ENCODE measurements at places on chromosomes 13 and 19.
A peak's percentile ranks its signal among the peaks of the same experiment; 100 is the strongest.

DNA sequence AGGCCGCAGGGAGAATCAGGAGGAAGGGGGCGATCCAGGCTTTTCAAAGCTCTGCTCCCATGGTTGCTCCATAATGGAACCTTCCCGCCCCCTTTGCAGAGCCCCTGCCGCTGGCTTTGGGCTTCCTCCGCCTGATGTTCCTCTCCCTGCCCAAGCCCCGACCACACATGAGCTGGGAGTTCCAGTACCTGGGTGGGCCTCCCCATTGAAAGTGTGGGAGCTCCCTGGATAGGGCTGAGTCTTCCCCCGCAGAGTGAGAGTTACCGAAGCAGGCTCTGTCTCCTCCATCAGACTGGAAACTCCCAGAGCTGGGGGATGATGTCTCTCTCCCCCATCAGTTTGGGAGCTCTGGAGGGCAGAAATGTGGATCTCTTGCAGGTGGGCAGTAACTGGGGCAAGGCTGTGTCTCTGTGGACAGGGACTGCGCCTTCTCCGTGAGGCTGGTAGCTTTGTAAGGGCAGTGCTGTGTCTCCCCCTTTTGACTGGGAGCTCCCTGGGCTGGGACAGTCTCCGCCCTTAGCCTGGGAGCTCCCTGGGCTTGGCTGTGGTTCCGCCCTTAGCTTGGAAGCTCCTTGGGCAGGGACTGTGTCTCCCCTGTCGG, 722 bp downstream of the DCAF15 start:
- H3K4me1 ChIP-seq: peaks cover 19% of the 10 kb centered on the region
- peaks cover 25% of the 10 kb centered on the region for H3K36me3 ChIP-seq
- no peaks in the 10 kb centered on the region for H3K27me3 ChIP-seq
- H3K4me3 ChIP-seq: peak overlapping the region; percentile 95

DNA sequence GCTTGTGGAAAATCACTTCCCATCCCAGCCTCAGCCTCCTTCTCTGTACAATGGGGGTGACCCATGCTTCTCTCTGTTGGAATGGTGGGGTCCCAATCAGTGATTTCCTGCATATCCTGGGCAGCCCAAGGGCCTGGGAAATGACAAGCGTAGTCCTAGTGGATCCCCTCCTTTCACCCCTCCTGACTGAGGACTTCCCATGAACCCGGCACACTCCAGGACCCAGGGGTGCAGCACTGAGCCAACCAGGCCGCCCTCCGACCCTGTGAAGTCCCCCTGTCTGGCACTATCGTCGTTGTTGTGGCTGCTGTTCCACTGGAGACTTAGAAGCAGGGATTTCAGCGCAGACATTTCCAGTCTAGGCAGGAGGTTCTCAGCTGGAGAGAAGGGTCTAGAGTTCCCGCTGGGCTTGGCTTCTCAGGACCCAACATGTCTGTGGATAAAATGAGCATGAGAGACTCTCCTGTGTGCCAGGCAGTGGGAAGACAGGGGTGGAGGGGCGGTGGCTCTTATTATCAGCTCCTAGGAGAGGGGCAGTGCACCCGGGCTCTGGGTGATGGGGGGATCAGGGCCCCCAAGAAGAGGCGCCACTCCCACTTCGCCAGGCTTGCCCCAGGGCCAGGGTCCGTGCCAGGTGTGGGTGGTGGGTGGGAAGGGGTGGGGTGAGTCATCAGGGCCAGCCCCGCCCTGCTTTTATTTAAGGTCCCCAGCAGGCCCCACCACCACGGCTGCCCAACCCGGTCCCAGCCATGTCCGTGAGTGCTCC, at the start of gene LGALS7B:
LGALS7B (plus strand) TSS at position 723 of the 766 bp plus-strand sequence; CDS start at position 750, 27 bp downstream.
- H3K4me3 ChIP-seq: no peak within 1 kb of the TSS
- H3K27ac ChIP-seq: no peak within 1 kb of the TSS
- peaks cover 4% of the 10 kb centered on the region for H3K27me3 ChIP-seq
- no peaks in the 10 kb centered on the region for H3K36me3 ChIP-seq
- no peak for DNase-seq
- peaks cover 10% of the 10 kb centered on the region for H3K4me1 ChIP-seq

- H3K4me3 ChIP-seq: peak overlapping the region; percentile 80
- DNase-seq: no peak
- H3K27me3 ChIP-seq: no peaks in the 10 kb centered on the region
- peaks cover 67% of the 10 kb centered on the region for H3K36me3 ChIP-seq
- H3K4me1 ChIP-seq: peaks cover 58% of the 10 kb centered on the region
- peak overlapping the region; percentile 92 for H3K27ac ChIP-seq
Measured at GRCh38 chr13:40980461-40980860, 38.7 kb downstream of the ELF1 start.

- peaks cover 15% of the 10 kb centered on the region for H3K27me3 ChIP-seq
- no peaks in the 10 kb centered on the region for H3K4me1 ChIP-seq
- H3K27ac ChIP-seq: no peak overlapping the region
- H3K4me3 ChIP-seq: no peak overlapping the region
- no peak for DNase-seq
Measured at GRCh38 chr13:30477346-30478195, 11.8 kb upstream of the HMGB1 start.

DNA sequence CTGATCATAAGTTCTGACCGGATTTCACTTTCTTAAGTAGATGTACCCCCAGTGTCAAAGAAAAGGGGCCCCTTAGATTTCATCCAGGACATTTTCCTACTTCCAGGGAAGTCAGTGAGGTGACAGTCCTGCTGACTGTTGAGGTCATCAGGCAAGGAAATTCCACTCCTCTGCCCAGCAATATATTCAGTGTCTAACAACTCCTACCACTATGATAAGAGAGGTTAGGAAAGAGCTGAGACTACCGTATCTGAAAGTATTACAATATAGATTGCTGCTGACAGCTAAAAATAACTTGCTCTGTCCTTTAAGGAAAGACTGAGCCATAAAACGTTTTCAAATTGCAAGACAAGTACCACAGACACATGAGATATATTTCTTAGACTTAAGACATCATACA, 325.1 kb downstream of the EFNB2 start:
- no peaks in the 10 kb centered on the region for H3K36me3 ChIP-seq
- H3K4me1 ChIP-seq: no peaks in the 10 kb centered on the region
- DNase-seq: no peak

DNA sequence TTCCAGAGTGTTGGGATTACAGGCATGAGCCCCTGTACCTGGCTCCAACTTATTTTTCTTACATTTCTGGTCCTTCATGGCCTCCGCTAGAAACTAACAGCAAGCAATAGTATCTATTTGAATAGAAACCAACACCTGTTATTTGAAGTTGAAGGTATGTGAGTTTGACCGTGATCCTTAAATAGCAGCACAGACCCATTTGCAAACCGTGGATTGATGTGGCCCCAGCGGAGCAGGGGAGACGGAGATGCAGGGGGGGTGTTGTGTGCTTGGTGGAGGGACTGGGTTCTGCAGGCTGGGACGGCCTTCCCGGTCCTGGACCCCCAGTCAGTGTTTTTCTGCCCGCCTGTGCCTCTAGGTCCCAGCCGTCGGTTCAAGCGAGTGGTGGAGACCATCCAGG, 16.9 kb downstream of the TMEM150B start:
- no peaks in the 10 kb centered on the region for H3K27me3 ChIP-seq
- DNase-seq: no peak
- no peak overlapping the region for H3K27ac ChIP-seq
- no peaks in the 10 kb centered on the region for H3K36me3 ChIP-seq
- no peak overlapping the region for H3K4me3 ChIP-seq
- peaks cover 4% of the 10 kb centered on the region for H3K4me1 ChIP-seq

- peaks cover 32% of the 10 kb centered on the region for H3K4me1 ChIP-seq
- no peaks in the 10 kb centered on the region for H3K27me3 ChIP-seq
- H3K4me3 ChIP-seq: no peak overlapping the region
- peaks cover 9% of the 10 kb centered on the region for H3K36me3 ChIP-seq
- H3K27ac ChIP-seq: no peak overlapping the region
- no peak for DNase-seq
Measured at GRCh38 chr19:4010808-4011110, 3.2 kb downstream of the PIAS4 start.

- no peak overlapping the region for H3K27ac ChIP-seq
- DNase-seq: no peak
- H3K36me3 ChIP-seq: no peaks in the 10 kb centered on the region
- H3K27me3 ChIP-seq: peaks cover 45% of the 10 kb centered on the region
- H3K4me3 ChIP-seq: no peak overlapping the region
- peaks cover 2% of the 10 kb centered on the region for H3K4me1 ChIP-seq
Measured at GRCh38 chr19:55447421-55448174, 4.5 kb upstream of the SHISA7 start.

- peaks cover 42% of the 10 kb centered on the region for H3K36me3 ChIP-seq
- peaks cover 39% of the 10 kb centered on the region for H3K4me1 ChIP-seq
- H3K27ac ChIP-seq: no peak overlapping the region
- H3K4me3 ChIP-seq: no peak overlapping the region
- no peaks in the 10 kb centered on the region for H3K27me3 ChIP-seq
- no peak for DNase-seq
Measured at GRCh38 chr19:48990400-48990799, 2.7 kb downstream of the GYS1 start.

DNA sequence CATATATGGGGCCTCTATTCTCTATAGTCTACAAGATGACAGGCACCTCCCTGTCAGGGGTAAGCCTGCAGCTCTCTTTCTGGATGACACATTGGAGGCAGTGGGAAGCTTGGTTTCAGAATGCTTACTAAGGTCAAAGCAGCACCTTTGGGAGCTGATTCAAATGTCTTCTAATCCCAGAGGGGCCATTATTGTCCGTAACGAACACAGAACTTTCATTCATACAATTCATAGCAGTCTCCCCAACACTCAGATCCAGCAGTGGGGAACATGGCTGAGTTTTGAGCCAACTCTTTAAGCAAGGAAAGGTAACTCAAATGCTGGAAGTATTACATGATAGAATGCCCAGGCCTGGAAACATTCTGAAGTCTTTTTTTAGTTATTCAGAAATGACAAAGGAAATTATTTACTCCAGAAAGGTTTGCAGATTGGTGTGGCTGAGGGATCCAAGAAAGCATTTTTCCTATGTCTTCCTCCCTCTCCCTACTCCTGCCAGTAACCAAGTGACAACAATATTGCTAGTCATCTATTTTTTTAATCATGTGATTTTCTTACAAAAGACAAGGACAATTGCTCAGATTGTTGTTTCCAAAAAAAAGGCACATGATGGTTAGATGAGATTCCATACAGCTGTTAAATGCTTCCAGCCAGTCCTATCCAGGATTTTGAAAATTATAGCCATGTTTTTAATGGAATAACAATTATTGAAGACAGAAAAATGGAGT, 118.7 kb downstream of the FOXO1 start:
- no peaks in the 10 kb centered on the region for H3K4me1 ChIP-seq
- H3K27me3 ChIP-seq: no peaks in the 10 kb centered on the region
- no peak overlapping the region for H3K27ac ChIP-seq
- no peak for DNase-seq

DNA sequence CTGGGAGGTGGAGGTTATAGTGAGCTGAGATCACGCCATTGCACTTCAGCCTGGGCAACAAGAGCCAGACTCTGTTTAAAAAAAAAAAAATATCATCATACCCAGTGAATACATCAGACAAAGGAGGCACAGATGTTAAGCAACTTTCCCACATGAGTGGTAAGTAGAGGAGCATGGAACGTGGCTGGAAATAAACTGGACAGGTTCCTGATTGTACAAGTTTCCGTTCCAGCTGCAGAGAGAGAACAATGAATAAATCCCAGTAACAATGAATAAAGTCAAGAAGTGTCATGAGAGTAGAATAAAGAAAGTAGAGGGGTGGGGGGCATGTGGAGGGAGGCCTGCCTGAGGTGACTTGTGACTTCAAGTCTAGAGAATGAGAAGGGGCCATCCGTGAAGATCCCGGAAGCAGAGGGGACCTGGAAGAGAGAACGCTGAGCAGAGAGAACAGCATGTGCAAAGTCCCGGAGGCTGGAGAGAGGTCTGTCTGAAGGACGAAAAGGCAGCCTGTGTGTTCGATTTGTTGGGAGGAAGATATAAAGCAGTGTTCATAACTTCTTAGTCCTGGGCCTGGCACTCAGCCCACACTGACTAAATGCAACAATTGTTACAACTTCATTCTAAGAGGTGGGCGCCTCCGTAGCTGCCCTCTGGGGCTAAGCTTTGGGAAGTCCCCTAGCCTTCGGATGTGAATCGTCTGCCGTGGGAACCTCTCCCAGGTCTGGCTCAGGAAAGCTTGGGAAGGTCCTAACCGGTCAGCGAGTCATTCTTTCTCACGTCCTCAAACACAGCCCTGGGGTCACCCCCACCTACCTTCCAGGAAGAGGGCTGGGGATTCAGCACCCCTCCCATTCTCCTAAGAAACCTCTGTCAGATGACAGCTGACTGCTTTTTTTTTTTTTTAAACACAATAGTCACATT, 15.3 kb upstream of the ARHGEF18 start:
- H3K27ac ChIP-seq: no peak overlapping the region
- H3K36me3 ChIP-seq: no peaks in the 10 kb centered on the region
- peaks cover 19% of the 10 kb centered on the region for H3K4me1 ChIP-seq
- no peak for DNase-seq
- peaks cover 9% of the 10 kb centered on the region for H3K27me3 ChIP-seq

GRCh38 chr13:45410001-45410400, 8.2 kb downstream of the SLC25A30 start:
- H3K36me3 ChIP-seq: peaks cover 43% of the 10 kb centered on the region
- H3K4me3 ChIP-seq: no peak overlapping the region
- H3K4me1 ChIP-seq: peaks cover 21% of the 10 kb centered on the region
- DNase-seq: no peak
- no peaks in the 10 kb centered on the region for H3K27me3 ChIP-seq

- no peak for DNase-seq
- no peak overlapping the region for H3K27ac ChIP-seq
- H3K4me1 ChIP-seq: peaks cover 21% of the 10 kb centered on the region
- H3K27me3 ChIP-seq: no peaks in the 10 kb centered on the region
Measured at GRCh38 chr13:45522571-45522970, 57.8 kb downstream of the COG3 start.

- H3K4me1 ChIP-seq: peaks cover 3% of the 10 kb centered on the region
- H3K27ac ChIP-seq: no peak overlapping the region
- no peak overlapping the region for H3K4me3 ChIP-seq
- no peaks in the 10 kb centered on the region for H3K36me3 ChIP-seq
- H3K27me3 ChIP-seq: no peaks in the 10 kb centered on the region
Measured at GRCh38 chr19:45554481-45554880, 30.1 kb downstream of the OPA3 start.

GRCh38 chr13:40792284-40793051, 3.1 kb downstream of the SLC25A15 start:
- peaks cover 3% of the 10 kb centered on the region for H3K36me3 ChIP-seq
- DNase-seq: no peak
- H3K4me3 ChIP-seq: no peak overlapping the region
- peaks cover 21% of the 10 kb centered on the region for H3K4me1 ChIP-seq
- H3K27me3 ChIP-seq: no peaks in the 10 kb centered on the region

GRCh38 chr19:27776020-27776419, 1436.9 kb downstream of the UQCRFS1 start:
- DNase-seq: no peak
- no peak overlapping the region for H3K4me3 ChIP-seq
- H3K27me3 ChIP-seq: no peaks in the 10 kb centered on the region
- H3K4me1 ChIP-seq: no peaks in the 10 kb centered on the region
- H3K27ac ChIP-seq: no peak overlapping the region

- no peak overlapping the region for H3K27ac ChIP-seq
Measured at GRCh38 chr19:18491995-18492953, 29.6 kb downstream of the ELL start.

- H3K27me3 ChIP-seq: no peaks in the 10 kb centered on the region
- H3K27ac ChIP-seq: no peak overlapping the region
- H3K4me3 ChIP-seq: no peak overlapping the region
- H3K4me1 ChIP-seq: peaks cover 16% of the 10 kb centered on the region
- no peak for DNase-seq
Measured at GRCh38 chr19:33509774-33510173, 11.8 kb downstream of the PEPD start.

- H3K27ac ChIP-seq: peak overlapping the region; percentile 60
- H3K4me3 ChIP-seq: no peak overlapping the region
- H3K27me3 ChIP-seq: no peaks in the 10 kb centered on the region
- H3K36me3 ChIP-seq: peaks cover 87% of the 10 kb centered on the region
Measured at GRCh38 chr19:34224996-34225658, 29.2 kb upstream of the GARRE1 start.

- H3K4me1 ChIP-seq: no peaks in the 10 kb centered on the region
- no peak for DNase-seq
- no peaks in the 10 kb centered on the region for H3K36me3 ChIP-seq
- H3K4me3 ChIP-seq: no peak overlapping the region
- no peaks in the 10 kb centered on the region for H3K27me3 ChIP-seq
- no peak overlapping the region for H3K27ac ChIP-seq
Measured at GRCh38 chr13:66014771-66015170, 1215.4 kb downstream of the PCDH9 start.
